Esophagus mucosa (tissue), 1 donor: ENCODE measurements at places on chromosomes 11 and 22. TPM values are rescaled to one million over a fixed set of nuclear protein-coding genes. Genes with fewer than 3 reads are reported as not detected.

PGR gene
- 0.12 TPM for total RNA-seq

APOBEC3G gene
- total RNA-seq, result 3.9 TPM

INS gene
- total RNA-seq, result not detected

OR5P2 gene
- not detected for total RNA-seq

TENM4 gene
- total RNA-seq, result 21.8 TPM

SGSM1 gene
- total RNA-seq, result 0.20 TPM

TMEM121B gene
- 0.28 TPM for total RNA-seq

DNA sequence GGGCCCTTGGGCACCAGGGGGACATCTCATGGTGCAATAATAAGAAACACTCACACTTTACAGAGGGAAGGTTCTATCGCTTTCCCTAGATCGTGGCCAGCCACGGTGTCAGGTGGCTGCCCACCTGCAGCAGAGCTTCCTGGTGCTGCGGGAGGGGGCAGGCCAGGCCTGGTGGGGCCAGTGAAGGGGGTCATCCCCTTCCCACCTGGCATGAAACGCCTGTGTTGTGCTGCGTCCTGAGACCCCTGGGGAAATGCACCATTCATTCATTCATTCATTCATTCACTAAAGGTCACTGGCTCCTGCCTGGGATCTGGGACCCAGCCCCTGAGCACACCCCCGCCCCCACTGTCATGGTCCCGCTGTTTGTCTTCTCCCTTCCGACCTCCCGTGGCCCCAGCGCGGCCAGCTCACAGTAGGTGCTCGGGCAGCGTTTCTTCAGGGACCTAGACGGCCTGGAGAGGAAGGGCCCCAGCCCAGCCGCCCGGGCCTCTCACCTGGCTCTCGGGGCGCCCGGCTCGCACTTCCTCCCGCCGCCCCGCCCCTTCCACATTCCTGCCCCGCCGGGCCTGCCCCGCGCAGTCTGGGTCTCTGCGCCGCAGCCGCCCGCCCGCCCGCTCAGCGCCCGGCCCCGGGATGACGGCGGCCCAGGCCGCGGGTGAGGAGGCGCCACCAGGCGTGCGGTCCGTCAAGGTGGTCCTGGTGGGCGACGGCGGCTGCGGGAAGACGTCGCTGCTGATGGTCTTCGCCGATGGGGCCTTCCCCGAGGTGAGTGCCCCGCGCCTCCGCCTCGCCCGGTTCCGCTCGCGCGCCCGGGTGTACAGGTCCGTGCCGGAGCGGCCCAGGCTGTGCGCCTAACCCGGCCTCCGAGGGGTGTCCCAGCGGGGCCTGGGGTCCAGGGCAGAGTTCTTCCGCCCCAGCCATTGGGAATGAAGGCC lies at the start of gene RHOD:
TSS of gene RHOD (plus strand) at position 581 of the 938 bp plus-strand sequence. CDS start at position 637, 56 bp downstream.
- ATAC-seq, result peak; percentile 51

DNA sequence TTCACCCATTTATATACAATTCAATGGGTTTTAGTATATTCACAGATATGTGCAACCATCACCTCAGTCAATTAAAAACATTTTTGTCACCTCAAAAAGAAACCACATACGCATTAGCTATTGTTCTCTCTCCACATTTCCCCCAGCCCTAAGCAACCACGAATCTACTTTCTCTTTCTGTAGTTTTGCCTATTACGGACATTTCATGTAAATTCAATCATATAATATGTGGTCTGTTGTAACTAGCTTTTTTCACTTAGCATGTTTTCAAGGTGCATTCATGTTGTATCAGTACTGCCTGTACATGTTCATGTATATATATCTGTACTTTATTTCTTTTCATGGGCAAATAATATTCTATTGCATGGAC lies 104.7 kb upstream of the RRM1 start:
- ATAC-seq, result no peak

- no peak for ATAC-seq
Measured at GRCh38 chr11:46247090-46247489, 30.4 kb upstream of the CREB3L1 start.

DNA sequence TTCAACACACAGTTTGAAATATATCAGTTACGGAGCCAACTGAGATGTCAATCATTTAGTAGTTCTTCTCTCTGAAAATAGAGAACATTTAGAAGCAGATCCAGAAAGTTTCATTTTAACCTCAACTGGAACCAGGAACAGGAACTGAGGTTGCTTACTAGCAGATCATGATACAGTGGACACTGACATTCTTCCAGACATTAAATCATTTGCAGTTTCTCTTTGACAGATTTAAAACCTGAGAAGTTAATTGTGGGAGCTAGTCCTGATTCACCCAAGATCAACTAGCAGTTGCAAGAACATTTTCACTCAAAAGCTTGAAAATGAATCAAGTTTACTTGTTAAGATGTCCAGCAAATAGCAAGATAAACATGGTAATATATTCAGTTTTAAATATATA lies 135.4 kb downstream of the SLC17A6 start:
- no peak for ATAC-seq

DNA sequence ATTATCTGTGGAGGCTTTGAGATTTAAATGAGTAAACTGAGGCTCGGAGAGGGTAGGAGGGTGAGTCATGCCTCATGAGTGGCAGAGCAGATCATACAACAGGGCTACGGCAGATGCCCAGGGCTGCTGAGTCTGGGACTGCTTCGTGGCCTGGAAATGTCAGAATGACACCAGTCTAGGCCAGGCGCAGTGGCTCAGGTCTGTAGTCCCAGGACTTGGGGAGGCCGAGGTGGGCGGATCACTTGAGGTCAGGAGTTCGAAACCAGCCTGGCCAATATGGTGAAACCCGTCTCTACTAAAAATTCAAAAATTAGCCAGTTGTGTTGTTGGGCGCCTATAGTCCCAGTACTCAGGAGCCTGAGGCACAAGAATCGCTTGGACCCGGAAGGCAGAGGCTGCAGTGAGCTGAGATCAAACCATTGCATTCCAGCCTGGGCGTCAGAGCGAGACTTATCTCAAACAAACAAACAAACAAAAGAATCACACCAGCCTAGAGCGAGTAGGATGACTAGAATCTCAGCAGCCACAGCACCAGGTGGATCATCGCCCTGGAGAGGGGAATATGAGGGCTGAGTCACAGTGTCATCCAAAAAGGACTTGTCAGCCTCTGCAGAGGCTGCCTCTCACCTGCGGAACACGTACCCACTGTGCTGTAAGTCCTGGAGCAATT lies 48.6 kb upstream of the ADA2 start:
- no peak for ATAC-seq

GRCh38 chr22:41857155-41857859 lies 24.4 kb downstream of the SREBF2 start:
- ATAC-seq, result peak; percentile 65

- ATAC-seq, result no peak
Measured at GRCh38 chr11:35332524-35332923, 86.8 kb downstream of the SLC1A2 start.

- ATAC-seq, result no peak
Measured at GRCh38 chr11:35006389-35007128, 90.1 kb downstream of the PDHX start.

DNA sequence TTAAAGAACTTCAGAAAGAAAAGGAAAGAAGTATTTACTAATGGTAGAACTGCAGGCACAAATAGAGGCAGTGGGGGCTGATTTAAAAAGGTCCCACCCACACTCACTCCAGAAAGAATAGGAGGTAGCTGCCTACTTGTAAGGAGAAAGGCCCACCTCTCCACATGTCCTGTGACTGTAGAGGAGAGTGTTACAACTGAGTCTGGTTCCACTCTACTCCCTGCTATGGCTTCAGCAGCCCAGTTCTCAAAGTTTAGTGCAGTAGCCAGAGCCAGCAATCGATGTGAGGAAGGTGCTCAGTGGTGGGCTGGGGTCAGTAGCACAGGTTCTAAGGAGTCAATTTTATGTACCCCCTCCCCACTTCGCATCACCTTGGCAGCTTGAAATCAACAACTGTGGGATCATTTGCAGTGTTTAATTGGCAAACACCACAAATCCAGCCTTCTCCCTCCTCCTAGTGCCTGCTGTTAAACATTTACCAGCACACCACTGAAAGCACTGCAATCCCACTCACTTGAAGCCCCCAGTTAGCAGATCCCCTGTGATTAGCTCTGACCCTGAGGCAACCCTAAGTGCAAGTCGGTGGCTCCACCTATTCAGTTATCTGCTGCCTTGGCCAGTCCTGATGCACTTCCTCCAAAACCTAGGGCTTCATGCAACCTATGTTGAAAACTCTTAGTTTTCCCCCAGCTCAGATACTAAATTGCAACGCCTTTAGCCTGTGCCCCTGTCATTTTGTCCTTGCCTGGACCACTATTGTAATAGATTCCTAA lies 146.6 kb downstream of the BBOX1 start:
- ATAC-seq, result no peak

- peak; percentile 82 for ATAC-seq
Measured at GRCh38 chr22:32528984-32529982, 54.7 kb downstream of the FBXO7 start.

DNA sequence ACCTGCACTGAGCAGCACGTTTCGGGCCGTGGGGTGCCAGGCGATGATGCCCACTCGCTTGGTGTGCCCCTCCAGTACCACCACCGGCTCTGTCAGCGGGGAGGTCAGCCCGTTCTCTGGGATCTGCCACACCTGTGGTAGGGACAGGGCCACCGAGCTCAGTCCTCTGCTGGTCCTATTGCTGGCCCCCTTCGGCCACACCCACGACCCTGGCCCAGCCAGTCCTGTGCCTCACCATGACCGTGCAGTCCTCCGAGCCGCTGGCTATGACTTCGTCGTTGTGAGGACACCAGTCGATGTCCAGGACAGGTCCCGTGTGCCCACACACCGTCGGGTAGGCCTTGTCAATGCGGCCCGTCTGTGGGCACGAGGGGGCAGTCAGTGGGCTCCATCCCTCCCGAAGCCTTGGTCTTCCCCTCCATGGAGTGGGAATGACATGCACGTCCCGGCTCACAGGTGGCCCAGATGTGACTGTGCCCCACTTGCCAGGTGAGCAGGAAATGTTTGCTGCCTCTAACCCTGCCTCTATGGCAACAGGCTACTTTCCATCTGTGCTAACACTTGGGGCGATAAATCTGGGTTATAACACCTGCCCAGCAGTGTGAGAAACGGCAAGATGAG lies 1.4 kb downstream of the CORO1B start:
- ATAC-seq, result no peak

GRCh38 chr11:5364214-5364613 lies 12.9 kb downstream of the OR51B6 start:
- no peak for ATAC-seq

- ATAC-seq, result peak; percentile 91
Measured at GRCh38 chr11:72069787-72070251, 10.5 kb downstream of the NUMA1 start.

GRCh38 chr22:47591016-47591415 lies 828.6 kb downstream of the TBC1D22A start:
- ATAC-seq, result no peak

DNA sequence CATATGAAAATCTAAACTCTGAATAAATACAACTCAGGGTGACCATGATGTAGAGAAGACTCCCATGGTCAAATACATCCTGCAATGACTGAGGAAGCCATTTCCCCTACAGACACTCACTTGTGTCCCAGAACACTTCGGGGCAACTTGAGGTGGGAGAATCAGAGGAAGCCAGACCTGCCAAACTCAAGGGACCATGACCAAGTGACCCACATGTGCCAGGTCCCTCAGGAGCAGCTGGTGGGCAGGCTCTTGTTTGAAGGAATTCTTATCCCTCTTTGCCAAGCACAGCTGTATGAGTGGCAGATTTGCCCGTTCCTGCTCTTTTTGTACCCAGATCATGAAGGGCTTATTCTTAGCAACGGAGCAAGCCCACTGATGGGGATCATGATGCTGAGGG lies 17.8 kb downstream of the SPATA19 start:
- ATAC-seq, result no peak

DNA sequence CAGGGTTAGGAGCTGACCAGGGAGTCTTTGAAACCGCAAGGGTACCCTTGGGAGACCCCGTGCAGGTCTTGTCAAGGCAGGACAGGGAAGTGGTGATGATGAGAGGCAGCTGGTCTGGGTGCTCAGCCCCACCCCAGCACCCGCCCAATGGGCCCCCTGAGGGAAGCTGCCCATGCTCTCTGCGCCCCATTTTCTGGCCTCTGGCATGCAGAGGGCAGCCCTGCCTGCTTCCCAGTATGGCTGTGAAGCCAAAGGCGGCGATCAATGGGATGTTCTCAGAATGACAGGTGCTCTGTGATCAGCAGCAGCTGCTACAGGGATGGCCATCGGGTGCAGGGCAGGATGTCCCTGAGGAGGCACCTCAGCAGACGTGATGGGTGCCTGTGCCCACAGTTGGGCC lies 54.7 kb downstream of the CDKN1C start:
- no peak for ATAC-seq

DNA sequence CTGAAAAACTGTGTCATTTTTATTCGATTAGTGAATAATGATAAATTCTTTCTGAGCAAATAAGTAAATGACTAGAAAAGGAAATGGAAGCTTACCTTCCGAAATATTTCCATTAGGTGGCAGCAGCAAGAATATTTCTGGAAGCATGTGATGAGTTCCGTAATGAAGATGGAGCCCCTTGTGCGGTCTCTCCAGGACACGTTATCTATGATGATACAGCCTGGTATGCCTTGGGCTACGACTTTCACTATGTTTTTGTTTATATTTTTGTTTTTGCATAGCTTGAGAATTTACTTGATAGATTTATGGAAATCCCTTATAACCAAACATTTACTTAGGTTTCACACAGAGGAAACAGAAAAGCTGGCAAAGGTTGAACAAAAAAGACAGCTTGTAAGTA lies 25.7 kb downstream of the CASP5 start:
- no peak for ATAC-seq

DNA sequence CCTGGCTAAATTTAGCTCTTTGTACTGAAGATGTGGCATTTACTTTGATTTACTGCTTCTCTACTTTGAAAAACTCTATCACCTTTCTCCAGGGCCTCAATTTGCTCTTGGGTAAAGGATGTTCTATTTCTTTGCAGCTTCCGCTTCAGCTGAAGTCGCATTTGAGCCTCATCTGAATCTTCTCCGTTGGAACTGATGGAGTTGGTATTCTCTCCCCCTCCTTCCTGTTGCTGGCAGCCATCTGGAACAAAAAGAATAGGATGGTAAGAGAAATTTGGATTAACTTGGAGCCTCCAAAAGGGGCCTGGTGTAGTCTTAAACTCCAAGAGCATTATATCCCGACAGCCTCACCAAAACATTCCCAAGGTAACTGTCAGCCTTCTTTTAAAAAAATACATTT lies 16.6 kb downstream of the PAX6 start:
- no peak for ATAC-seq

DNA sequence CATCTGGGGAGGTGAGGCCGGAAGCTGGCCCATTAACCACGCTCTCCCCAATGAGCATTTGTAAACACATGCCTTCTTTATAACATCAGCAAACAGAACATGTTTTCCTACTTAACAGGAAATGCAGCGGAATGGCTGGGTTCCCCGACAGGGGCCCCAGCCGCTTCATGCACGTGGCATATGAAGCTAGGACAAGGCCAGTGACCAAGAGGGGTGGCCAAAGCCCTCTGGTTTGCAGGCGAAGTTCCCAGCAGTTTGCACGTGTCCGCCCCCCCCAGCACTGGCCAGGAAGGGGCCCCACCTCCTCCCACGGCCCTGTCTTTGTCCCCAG lies 38.7 kb upstream of the LINC01488 start:
- peak; percentile 10 for ATAC-seq
